ENCODE measurements at places on chromosomes 16 and 17. TPM values are rescaled to one million over a fixed set of nuclear protein-coding genes. Genes with fewer than 3 reads are reported as not detected.
A peak's percentile ranks its signal among the peaks of the same experiment; 100 is the strongest.

- no peak for DNase-seq
- H3K36me3 ChIP-seq: no peaks in the 10 kb centered on the region
- no peaks in the 10 kb centered on the region for H3K4me1 ChIP-seq
- H3K27ac ChIP-seq: no peak overlapping the region
These were observed 74.1 kb upstream of the NKD1 start for GRCh38 chr16:50474138-50474537.

- DNase-seq: no peak
- H3K27ac ChIP-seq: no peak overlapping the region
- no peaks in the 10 kb centered on the region for H3K36me3 ChIP-seq
- no peak overlapping the region for H3K4me3 ChIP-seq
These were observed 7.6 kb downstream of the CCR7 start for GRCh38 chr17:40557531-40558299.

ARHGAP44 gene
- total RNA-seq: 0.80 TPM

DNA sequence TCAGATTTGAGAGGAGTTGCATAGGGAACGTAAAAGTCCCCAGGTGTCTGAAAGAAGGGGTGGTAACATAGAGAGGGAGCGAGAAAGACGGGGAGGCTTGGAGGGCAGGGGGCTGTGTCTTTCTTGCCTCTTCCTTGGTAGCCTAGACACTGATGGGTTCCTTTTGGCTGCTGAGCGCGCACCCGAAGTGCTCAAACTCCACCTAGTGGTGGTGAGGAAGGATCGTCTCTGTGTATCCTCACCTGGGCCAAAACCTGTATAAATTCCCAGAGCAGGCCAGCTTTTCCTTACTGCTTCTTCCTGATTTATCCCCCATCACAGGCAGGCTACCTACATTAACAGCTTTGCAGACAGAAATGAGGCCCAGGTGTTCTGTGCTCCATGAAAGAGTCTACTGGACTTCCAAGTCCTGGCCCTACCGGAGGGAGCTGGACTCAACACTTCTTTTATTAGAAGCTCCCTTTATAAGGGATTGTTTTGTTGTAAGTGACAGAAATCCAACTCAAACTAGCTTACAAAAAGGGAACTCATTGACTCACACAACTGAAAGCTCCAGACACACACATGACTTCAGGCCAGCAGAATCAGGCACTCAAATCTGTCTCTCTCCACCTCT is 5.5 kb upstream of the SLC25A35 start:
- no peaks in the 10 kb centered on the region for H3K36me3 ChIP-seq
- no peak overlapping the region for H3K4me3 ChIP-seq
- no peaks in the 10 kb centered on the region for H3K4me1 ChIP-seq
- H3K27ac ChIP-seq: no peak overlapping the region
- H3K27me3 ChIP-seq: no peaks in the 10 kb centered on the region

PLA2G15 gene
- total RNA-seq: 14.3 TPM

GRCh38 chr17:51676691-51677487 is 416.5 kb downstream of the UTP18 start:
- no peak for DNase-seq
- no peaks in the 10 kb centered on the region for H3K4me1 ChIP-seq
- H3K4me3 ChIP-seq: no peak overlapping the region
- H3K36me3 ChIP-seq: no peaks in the 10 kb centered on the region

- H3K27ac ChIP-seq: no peak overlapping the region
- DNase-seq: peak; percentile 42
- peaks cover 2% of the 10 kb centered on the region for H3K36me3 ChIP-seq
- H3K4me1 ChIP-seq: no peaks in the 10 kb centered on the region
- H3K4me3 ChIP-seq: no peak overlapping the region
These were observed 47.7 kb downstream of the CFDP1 start for GRCh38 chr16:75385507-75386152.

DNA sequence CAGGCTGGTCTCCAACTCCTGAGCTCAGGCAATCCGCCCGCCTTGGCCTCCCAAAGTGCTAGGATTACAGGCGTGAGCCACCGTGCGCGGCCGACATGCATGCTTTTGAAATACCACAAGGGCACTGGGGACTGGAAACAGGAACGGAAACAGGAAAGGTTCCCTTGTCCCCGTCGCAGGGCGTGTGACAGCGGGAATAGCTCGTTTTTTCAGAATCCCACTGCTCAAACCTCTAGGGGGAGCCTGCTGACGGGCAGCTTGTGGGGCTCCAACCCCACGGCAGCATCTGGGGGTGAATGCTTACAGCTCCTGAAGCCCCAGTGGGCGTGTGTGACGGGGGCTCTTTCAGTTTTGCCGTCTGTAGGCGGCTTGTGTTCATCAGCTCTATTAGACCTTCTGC is 18.8 kb upstream of the ASGR2 start:
- DNase-seq: no peak
- no peaks in the 10 kb centered on the region for H3K27me3 ChIP-seq
- H3K4me1 ChIP-seq: no peaks in the 10 kb centered on the region
- H3K27ac ChIP-seq: 0 out of 2 replicates have a peak overlapping the region, but pooled peaks have one; percentile 51

ABCA9 gene
- 0.05 TPM for total RNA-seq

TSPOAP1 gene
- 0.05 TPM for total RNA-seq

GRB7 gene
- total RNA-seq: 2.8 TPM

- no peak overlapping the region for H3K4me3 ChIP-seq
- H3K27me3 ChIP-seq: peaks cover 3% of the 10 kb centered on the region
- no peaks in the 10 kb centered on the region for H3K36me3 ChIP-seq
- DNase-seq: no peak
- no peak overlapping the region for H3K27ac ChIP-seq
These were observed 185.8 kb upstream of the HSBP1 start for GRCh38 chr16:83622010-83622409.

DNA sequence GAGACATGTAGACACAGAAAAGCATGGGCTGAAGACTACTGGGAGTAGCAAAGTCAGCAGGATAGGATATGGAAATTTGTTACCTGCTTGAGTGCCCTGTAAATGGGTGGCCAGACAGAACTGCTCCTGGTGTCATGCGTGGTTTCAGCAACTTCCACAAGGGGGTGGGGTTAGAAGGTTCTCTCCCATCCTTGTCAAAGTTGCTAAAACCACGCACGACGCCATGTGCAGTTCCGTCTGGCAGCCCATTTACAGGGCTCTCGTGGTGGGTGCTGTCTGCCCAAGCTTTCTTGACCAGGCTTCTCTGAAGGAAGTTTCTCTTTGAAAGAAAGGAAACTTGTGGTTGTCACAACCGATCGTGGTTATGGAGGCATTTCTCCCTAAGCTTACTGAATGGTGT is 6.9 kb upstream of the DBNDD1 start:
- H3K36me3 ChIP-seq: peaks cover 4% of the 10 kb centered on the region
- no peak for DNase-seq
- no peak overlapping the region for H3K27ac ChIP-seq
- H3K27me3 ChIP-seq: no peaks in the 10 kb centered on the region

PIK3R6 gene
- total RNA-seq: not detected

DNA sequence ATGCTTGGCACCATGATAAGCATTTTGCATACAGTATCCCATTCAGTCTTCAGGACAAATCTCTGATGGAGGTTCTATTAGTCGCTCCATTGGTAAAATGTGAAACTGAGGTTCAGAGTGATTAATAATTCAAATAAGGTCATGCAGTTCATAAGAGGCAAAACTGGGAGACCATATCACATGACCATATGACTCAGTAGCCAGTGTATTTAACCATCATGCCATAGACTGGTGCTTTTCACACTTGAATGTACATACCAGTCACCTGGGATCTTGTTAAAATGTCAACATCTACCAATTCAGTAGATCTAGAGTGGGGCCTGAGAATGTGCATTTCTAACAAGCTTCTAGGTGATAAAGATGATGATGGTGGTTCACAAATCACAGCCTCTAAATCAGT is 4.3 kb downstream of the ACSM3 start:
- no peaks in the 10 kb centered on the region for H3K4me1 ChIP-seq
- H3K4me3 ChIP-seq: no peak overlapping the region
- peaks cover 7% of the 10 kb centered on the region for H3K27me3 ChIP-seq
- no peak for DNase-seq

ITGA3 gene
- total RNA-seq: 439 TPM

TBC1D28 gene
- not detected for total RNA-seq

DNA sequence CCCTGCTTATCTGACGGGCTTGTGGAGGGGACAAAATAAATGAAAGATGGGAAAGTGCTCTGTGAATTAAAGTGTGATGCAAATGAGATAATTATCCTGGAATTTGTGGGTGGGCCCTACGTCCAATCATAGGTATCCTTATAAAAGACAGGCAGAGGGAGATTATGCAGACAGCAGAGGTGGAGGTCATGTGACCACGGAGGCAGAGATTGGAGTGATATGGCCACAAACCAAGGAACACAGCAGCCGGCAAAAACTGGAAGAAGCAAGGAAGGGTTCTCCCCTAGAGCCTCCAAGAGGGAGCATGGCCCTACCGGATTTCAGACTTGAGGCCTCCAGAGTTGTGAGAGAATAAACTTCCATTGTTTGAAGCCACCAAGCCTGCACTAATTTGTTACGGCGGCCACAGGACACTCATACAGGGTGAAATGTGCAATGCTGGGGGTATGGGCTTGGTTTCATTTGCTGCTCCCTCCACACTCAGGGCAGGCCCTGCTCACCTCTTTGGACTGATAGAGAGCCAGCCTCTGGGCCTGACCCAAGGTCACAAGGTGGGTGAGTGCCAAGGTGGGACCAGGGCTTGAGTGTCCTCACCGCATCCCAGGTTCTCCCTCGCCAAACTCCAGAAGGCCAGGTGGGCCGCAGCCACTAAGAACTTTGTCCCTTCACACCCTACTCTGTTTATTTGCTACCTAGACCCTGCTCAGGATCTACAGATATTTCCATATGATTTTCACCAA is 149.6 kb upstream of the TNRC6C start:
- H3K4me1 ChIP-seq: no peaks in the 10 kb centered on the region
- H3K36me3 ChIP-seq: no peaks in the 10 kb centered on the region
- DNase-seq: no peak
- H3K4me3 ChIP-seq: no peak overlapping the region
- H3K27me3 ChIP-seq: no peaks in the 10 kb centered on the region

DNA sequence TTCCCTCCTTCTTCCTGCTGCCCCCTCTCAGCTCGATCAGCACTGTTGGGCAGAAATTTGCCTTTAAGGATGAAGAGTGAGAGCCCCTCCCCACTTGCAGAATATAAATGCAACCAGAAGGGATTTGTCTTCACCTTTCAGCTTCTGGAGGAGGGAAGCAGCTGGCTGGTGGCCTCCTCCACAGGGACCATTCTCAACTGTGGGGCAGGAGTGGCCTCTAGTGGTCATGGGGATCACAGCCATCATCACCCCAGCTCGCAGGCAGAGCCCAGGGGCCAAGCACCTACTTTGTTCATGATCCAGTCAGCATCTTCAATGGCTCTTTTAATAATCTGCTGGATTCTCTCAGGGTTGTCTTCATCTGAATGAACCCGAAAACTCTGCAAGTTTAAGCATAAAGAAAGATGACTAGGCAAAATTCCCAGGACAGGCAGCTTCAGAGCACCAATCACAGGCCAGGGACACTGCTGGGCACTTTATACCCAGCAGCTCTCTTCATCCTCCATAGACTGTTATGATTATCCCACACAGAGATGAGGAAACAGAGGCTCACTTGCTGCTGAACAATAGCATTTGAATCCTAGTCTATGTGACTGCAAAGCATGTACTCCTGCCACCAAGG is 13.1 kb downstream of the LYRM9 start:
- H3K27me3 ChIP-seq: no peaks in the 10 kb centered on the region
- no peak overlapping the region for H3K27ac ChIP-seq
- H3K4me1 ChIP-seq: no peaks in the 10 kb centered on the region
- no peak overlapping the region for H3K4me3 ChIP-seq

DNA sequence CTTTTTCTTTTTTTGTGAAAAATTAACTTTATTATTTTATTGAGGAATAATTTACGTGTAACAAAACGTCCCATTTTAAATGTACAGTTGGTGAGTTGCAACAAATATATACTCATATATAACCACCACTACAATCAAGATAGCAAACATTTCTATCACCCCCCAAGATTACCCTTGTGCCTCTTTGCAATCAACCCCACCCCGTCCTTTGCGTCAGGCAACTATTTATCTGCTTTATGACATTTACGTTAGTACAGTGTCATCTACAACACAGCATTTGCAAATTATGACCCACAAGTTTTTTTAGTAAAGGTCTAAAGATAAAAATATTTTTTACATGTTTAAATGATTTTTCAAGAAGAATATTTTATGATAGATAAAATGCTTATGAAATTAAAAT is 485.6 kb upstream of the SOX9 start:
- H3K36me3 ChIP-seq: no peaks in the 10 kb centered on the region
- no peaks in the 10 kb centered on the region for H3K4me1 ChIP-seq
- no peak for DNase-seq

DNA sequence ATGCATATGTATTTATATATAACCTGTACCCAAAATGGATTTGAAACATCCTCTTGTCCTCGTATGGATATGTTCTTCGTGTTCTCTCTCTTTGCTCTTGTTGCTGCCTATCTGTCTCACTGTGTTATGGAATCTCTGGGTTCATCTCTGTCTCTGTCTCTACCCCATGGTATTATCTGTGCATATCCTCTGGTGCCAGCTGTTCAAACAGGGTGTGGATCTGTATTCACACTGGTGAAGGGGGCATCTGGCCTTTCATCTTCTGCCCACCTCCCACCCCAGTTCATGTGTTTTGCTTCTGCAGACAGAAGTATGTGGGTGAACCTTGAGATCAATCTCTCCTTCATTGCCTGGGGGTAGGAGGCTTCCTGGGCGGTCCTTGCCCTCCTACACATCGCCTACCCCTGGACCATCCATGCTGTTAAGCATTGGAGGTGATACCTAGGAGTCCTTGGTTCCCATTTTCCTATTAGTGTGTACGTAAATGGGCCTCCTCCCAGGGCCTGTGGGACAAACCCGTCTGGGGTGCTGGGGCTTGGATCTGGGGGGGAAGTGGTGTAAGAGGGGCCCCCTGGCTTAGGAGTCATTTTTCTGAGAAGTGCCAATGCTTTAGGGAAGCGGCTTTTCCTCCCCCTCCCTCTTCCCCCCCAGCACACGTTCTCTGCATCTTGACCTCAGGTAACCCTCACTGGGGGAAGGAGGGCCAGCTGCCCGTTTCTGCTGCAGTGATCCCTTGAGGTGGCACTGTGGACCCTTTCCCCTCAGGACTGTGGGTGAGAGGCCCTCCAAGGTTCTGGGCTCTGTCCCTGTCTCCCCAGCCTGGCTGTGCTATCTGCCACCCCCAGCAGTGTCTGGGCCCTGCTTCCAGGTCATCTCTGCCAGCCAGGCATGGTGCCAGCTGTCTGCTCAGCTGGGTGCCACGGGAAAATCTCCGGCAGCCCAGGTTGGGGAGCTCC is 21.1 kb downstream of the RARA start:
- H3K27ac ChIP-seq: peak overlapping the region; percentile 90
- DNase-seq: no peak
- peaks cover 84% of the 10 kb centered on the region for H3K4me1 ChIP-seq
- H3K27me3 ChIP-seq: no peaks in the 10 kb centered on the region
- no peak overlapping the region for H3K4me3 ChIP-seq

ALOX15 gene
- total RNA-seq: not detected

GRCh38 chr16:68927018-68927417 is 83.7 kb downstream of the TANGO6 start:
- DNase-seq: no peak
- no peaks in the 10 kb centered on the region for H3K36me3 ChIP-seq
- no peaks in the 10 kb centered on the region for H3K4me1 ChIP-seq
- H3K27ac ChIP-seq: no peak overlapping the region
- no peak overlapping the region for H3K4me3 ChIP-seq
